ENCODE measurements at places on chromosomes 1 and 21.
A peak's percentile ranks its signal among the peaks of the same experiment; 100 is the strongest.

- DNase-seq = no peak
Observed at GRCh38 chr1:78136680-78137079, 90.9 kb downstream of the GIPC2 start.

DNA sequence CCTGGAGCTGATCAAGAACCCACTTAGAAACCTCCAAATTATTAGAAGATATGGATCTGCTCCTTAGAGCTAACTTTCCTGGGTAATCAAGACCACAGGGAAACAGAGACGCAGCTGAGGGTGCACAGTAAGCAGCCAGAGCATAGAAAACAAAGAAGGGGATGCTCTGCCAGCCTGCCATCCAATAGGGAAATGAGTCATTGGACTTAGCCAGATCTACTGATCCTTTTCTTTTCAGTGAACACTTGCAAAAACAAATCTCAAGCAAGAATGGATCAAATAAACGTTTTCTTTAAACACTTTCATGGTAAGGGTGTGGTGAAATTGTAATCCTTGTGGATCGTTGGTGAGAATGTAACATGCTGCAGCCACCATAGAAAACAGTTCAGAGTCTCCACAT lies 474.0 kb downstream of the LTN1 start:
- no peak for DNase-seq

DNA sequence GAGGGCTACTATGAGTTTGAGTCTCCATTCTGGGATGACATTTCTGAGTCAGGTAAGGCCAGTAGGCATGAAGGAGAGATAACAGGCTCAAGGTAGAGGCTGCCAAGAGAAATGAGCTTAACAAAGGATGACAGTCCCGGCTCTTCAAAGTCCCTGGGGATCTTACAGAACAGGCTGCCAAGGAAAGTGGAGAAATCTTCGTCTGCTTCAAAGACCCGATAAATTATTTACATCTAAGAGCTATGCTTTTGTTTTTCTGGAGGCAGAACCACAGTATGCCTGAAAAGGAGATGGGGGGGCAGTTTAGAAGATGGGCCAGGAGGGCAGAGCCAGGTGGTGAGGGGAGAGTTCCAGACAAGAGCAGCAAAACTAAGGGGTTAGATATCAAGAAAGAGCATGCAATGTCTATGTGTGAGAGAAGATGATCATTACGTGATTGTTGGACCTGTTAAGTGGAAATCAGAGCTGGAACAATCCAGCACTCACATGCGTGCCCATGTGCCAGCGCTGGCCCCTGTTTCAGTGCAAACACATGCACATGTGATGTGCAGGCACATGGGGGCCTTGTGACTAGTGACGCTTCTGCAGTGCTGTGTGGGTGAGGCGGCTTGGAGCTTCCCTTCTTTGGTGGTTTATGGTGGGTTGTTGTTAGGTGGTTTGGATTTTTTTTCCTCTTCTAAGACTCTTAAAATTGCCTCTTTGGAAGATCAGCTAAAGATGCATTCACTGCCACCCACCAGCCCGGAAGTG lies 25.7 kb downstream of the CAMK1G start:
- no peak for DNase-seq

DNA sequence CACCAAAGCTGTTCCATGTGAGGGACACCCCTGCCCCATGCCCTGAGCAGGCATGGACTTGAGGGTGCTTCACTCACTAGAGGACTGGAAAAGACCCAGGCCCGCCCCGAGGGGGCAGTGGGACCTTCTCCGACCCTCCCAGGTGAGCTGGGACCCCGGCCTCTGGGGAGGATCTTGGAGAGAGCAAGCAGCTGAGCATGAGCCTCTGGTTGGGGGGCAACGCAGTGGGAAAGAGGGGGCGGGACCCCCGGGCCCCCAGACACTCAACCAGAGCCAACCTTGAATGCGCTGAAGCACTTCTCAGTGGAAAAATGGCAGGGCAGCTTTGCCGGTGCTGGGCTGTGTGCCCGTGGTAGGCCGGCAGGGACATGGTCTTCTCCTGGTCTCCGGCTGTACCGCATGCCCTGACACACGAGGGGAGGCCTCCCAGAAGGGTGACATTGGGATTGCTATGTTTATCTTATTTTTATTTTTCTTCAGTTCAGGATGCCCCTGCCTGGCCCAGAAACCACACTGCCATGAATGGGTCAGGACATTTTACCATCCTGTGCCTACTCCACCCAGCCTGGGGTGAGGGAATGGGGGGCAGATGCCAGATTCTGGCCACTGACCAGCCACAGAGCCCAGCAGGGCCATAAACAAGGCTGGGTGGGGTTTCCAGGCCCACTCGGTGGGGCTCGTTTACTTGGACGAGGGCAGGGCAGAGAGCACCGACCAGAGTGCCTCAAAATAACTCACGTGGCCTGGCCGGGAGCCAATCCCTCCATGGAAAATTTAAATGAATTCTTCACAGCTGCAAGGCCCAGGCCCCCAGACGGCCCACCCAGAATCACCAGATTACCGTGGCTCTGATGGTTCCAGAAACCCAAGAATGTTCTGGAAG lies 17.2 kb upstream of the LAPTM5 start:
- no peak for DNase-seq

GRCh38 chr21:31310750-31311149 lies 33.3 kb downstream of the TIAM1 start:
- no peak for DNase-seq

DNA sequence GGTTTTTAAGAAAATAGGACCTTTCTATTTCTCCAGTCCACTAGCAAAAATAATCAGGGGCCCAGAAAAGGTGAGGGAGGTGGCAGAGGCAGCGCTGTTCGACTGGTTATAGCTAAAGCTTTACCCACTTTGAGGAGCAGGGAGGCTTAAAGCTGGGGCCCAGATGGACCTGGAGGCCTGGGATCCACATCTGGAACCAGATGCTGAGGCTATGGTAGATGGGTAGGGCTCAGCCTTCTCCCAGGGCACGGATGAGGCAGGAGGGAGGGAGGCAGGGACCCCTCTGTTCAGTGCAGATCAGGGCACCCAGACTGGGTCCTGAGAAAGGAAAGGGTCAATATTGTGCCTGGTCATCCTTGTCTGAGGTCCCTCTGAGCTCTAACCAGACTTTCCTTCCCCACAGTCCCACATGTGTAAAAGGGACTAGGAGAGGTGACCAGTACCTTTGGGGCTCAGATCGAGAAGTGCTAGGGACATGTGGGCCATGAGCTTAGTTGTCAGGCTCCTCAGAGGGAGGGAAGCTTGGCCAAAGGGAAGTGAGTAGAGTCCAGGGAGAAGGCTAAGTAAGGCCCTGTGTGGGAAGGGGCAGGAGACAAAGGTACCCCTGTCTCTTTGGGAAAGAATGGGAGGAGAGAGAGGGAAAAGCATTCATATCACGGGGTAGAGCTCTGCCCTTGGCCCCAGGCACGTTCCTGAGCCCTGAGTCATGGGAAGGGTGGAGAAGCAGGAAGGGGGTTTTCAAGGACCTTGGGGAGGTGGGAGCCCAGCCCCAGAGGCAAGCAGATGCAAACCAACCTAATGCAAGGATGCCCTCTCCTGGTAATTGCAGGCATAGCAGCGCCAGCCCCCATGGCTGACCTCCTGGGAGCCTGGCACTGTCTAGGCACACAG lies 15.4 kb downstream of the LMNA start:
- peak; percentile 47 for DNase-seq

- DNase-seq = no peak
Observed at GRCh38 chr1:247849616-247850015, 7.4 kb upstream of the TRIM58 start.

DNA sequence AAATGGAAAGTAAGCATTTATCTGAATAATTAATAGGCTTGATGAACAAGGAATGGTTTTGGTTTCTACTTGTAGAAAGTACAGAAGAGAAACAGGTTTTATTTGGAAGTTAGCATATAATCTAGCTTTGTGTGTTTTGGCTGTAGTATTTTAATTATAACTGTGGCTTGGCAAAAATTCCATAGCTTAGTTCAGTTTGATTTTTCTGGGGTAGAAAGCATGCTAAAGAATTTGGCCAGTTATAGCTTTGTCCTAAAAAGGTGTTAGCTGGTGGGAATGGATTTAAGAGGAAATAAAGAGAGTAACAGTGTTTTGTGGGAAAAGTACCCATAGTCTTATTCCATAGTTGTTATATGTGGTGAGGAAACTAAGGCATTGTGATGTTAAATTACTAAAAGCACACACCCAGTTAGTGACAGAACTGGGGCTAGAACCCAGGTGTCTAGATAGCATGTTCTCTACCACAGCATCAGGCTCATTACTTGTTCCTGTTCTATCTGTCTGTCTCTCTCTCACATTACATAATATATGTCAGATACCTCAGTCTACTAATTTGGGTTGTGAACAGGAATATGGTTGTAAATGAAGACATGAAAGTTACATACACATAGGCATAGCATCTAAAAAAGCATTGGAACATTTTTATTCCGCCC lies 55.0 kb downstream of the MPZL1 start:
- no peak for DNase-seq

Data from stimulated activated CD8-positive, alpha-beta memory T cell treated with anti-CD3 and anti-CD28 coated beads, Interleukin-4, amount 100 ng/mL, for 4 hours (primary cell).